Vagina (tissue), 2 donors: ENCODE measurements at places on chromosomes 1 and 21.

DNA sequence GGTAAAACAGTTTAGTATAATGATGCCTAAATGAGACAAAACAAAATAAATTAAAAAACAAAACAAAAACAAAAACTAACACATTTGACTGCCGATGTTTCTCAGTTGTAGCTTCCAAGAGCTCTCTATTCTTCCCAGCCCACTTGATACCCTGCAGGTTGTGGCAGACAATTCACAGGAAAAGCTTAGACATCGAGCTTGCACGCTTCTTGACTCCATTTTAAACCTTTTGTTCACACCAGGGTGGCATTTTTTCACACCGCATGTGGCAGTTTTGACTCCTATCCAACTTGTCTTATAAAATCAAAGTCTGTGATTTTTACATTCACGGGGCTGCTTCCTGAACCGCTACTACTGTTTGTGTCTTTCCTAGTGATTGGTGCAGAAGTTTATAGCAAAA is 575.9 kb downstream of the USP25 start:
- no peak for DNase-seq

DNA sequence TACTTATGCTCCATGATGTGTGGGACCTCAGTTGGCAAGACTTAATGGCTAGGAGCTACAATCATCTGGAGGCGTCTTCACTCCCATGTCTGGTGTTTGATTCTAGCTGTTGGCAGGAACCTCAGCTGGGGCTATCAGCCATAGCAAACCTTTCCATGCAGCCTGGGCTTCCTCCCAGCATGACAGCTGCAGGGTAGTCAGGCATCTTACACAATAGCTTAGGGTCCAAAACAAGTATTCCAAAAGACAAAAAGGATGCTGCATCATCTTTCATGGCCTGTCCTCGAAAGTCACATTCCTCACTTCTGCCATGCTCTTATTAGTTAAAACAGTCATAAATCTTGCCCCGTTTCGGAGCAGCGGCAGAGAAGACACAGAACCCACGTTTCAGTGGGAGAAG is 90.9 kb downstream of the LRRC8C start:
- DNase-seq, result no peak

GRCh38 chr1:117609471-117609911 is 3.6 kb downstream of the TENT5C start:
- peak; percentile 90 for DNase-seq

GRCh38 chr1:231219422-231220401 is 21.3 kb upstream of the GNPAT start:
- DNase-seq, result no peak

GRCh38 chr1:68202239-68202832 is 30.0 kb downstream of the WLS start:
- DNase-seq, result no peak

- no peak for DNase-seq
These were observed 70.7 kb downstream of the PGM1 start for GRCh38 chr1:63663873-63664272.

GRCh38 chr1:21149430-21149854 is 27.3 kb downstream of the EIF4G3 start:
- DNase-seq, result no peak

DNA sequence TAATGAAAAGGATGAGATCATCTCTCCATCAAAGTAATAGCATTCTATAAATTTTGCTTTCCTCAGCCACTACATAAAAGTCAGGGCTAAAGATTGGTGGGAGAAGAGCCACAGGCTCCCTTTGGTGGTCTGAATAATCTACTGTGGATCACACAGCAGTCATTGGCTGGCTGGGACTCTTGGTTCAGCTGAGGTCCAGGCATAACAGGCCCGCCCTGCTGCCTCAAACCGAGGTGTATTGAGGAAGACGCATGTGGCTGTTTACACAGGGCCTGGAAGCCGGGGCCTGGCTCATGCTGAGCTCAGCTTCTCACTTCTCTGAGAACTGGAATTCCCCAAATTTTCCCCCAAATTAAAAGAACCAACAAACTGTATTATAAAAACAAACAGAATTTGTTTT is 139.2 kb downstream of the PTPRC start:
- DNase-seq, result no peak

GRCh38 chr1:207328004-207328403 is 6.5 kb downstream of the CD55 start:
- DNase-seq, result no peak

GRCh38 chr1:68128157-68128556 is 77.7 kb upstream of the DIRAS3 start:
- no peak for DNase-seq

GRCh38 chr1:234892642-234893041 is 236.0 kb downstream of the TOMM20 start:
- no peak for DNase-seq

DNA sequence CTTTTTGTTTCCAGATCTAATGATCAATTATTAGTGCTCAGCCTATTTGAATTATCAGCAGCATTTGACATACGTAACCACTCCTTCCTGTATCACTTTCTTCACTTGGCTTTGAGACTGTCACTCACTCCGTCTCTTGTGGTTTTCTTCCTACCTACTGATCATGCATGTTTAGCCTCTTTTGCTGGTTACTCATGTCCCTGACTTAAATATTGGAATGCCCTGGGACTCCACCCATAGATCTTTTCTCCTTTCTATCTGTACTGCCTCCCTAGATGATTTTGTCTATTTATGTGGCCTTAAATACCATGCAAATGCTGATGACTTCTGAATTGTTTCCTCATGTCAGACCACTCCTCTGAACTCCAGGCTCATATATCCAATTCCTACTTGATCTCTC is 57.7 kb upstream of the PDE4B start:
- no peak for DNase-seq

- no peak for DNase-seq
These were observed 1652.0 kb downstream of the MRPL39 start for GRCh38 chr21:23955135-23955843.

DNA sequence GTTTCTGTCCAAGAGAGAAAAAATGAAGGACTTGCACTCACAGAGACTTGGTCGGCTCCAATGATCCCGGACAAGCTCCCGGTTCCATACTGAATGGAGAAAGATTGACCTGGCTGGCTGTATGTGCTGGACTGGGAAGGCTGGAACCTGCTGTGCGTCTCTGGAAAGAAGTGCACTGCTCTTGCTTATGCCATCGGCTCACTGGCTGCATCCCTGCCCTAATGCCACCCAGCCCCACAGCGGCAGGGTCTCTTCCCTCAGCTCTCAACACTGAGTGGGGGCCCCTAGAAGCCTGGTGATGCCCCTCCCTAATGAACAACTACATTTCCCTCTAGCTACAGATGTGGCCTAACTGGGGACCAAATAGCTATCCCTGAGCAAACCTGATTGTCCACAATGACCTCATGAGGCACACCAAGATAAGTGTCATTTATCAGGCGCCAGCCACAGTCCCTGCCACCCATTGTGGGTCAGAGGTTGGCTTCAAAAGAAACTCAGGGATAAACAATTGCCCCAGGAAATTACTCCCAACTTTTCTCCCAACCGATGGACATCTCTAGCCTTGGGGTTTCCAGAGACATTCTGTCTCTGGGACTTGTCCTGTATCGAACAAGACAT is 2.6 kb downstream of the CTSE start:
- no peak for DNase-seq

DNA sequence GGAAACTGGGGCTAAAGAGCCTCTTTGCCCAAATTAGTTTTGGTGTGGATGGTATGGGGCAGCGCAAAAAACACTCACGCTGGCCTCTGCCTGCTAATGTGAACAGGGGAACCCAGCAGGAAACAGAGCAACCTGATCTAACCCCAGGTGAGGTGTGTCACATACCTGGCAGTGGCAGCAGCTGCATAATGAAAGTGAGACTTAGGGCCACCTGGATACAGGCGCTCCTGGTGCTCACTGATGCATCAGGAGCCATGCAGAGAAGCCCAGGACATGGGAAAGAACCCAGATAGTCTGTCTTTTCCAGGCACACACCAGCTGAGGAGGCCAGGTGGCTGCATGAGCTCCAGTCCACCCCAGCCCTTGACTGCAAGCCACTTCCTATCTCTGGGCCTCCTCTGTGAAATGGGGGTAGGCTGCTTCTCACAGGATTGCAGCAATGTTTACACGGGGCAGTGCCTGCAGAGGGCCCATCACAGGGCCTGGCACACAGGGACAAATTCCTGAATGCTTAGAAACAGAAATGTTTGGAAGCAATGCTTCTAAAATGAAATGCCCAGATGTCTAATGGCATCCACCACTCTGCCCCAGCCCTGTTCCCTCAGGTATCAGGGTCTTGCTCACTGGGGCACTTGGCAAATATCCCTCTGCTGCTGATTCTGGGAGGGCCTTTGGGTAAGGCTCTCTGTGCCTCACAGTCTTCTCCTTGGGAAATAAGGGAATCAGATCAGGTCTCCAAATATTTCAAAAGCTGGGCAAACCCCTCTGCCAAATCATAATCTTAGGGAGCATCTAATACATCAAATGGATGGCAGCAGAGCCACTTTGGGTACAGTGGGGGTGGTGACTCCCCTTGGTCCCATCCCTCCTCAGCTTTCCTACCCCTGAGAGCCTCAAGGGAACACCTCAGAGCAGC is 19.9 kb downstream of the DHCR24 start:
- no peak for DNase-seq

- DNase-seq, result no peak
These were observed 18.4 kb downstream of the COL6A2 start for GRCh38 chr21:46116189-46116775.

DNA sequence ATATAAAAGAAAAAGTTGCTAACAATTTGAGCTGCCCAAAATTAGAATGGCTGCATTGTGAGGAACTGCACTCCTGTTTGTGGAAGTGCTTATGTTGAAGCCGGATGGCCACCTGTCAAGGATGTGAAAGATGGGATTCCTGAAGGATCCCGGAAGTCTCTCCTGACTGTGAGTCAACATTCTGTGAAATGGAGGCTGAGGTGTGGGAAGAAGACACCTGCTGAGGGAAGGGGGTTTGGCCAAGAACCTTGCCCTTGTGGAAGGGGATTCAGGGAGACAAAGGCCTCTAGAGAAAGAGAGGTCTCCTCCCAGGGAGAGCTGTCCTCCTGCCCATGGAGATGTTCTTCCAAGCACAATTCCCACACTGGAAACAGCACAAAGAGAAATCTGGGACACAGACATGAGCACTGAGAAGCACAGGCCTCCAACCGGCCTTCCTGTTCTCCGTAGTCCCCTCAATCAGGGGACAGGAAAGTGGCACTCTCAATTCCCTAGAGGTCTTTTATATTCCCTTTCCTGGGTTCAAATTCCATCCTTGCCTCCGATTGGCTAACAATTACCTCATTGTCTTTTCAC is 70.5 kb downstream of the CD2 start:
- no peak for DNase-seq

- no peak for DNase-seq
These were observed 34.9 kb upstream of the ESRRG start for GRCh38 chr1:216758161-216758560.

- no peak for DNase-seq
These were observed 1.7 kb upstream of the VWA1 start for GRCh38 chr1:1433804-1434130.

DNA sequence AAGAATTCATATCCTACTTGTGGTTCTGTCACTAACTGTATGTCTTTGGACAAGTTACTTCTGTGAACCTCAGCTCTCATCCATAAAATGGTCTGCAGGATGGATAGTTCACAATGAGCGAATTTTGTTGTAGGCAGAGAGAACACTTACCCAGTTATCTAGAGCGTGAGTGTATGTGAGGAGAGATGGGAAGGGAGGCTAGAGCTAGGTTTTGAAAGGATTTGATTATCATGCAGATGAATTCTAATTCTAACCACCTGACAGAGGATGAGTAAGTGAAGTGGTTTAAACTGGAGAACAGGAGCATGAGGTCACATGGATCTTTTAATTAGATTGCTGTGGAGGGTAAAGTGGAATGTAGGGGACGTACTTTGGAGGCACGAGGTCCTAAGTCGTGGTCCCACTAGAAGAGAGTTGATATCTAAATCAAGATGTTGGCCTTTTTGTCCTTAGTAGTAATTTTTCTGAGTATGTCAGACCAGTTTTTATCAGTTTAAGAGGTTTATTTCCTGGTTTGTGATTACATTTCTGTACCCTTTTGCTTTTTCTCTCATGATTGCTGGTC is 5.0 kb downstream of the SUCO start:
- DNase-seq, result no peak

DNA sequence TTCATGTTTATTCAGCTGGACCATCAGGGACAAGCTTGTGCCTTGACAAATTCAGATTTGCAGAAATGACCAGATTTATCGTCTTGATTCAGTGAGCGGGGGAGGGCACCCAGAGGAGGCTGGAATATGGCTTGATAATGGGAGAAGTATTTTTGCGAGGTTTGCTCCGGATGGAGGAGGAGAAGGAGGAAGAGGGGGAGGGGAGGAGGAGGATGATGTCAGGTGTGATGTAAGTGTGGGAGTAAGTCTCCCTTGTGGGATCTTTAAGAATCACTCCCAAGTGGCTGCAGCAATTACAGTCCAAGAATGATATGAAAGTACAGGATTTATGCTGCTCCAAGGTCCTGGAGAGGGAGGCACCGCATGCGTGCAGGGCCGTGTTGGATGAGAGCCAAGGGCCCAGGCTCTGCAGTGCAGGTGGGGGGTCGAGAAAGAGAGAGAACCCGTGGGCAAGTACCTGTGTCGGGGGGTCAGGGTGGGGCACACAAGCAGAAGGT is 5.6 kb upstream of the ZNF496 start:
- DNase-seq, result no peak

DNA sequence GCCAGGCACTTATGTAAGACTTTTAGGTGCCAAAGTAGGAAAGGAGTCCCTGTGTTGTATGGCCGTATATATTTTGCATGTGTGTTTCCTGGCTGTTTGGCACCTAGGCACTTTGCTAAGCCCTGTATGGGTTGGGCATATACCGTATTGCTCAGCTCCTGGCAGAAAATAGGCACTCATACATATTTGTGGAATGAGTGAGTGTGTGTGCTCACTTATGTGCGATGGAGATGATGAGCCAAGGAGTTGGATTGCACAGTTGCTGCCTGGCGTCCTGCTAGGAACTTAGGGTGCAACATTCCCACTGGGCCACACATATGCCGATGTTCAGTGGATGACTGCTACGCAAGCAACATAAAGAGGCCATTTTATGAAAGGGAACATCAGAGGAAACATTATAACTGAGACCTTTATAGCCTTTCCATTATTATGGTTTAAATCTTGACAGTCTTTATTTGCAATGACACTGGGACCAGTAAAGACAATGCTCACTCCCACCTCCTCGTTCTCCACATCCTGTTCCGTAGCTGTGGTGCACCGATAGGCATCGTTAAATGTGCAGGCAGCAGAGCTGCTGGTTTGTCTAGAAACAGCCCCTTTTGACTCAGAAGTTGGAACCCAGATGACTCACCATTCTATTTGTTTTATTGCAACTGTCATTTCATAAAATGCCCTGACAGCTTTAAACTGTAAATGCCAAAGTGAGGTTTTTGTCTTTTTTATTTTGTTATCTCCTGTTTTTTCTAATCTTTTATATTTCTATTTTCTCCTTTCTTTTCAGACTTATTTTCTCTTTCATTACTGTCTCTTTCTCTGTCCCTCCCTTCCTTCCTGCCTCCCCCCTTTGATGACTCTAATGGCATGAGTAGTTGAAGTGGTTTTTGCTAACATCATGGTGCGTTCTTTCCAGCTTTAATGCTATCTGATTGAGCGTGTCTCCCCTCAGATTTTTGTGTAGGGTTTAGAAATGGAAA is 36.1 kb downstream of the PEX14 start:
- no peak for DNase-seq

GRCh38 chr1:205018381-205018780 is 24.6 kb upstream of the CNTN2 start:
- no peak for DNase-seq
